ENCODE measurements at places on chromosomes 11 and 22.

GRCh38 chr11:87125257-87125656 lies 87.5 kb downstream of the TMEM135 start:
- no peak for DNase-seq

DNA sequence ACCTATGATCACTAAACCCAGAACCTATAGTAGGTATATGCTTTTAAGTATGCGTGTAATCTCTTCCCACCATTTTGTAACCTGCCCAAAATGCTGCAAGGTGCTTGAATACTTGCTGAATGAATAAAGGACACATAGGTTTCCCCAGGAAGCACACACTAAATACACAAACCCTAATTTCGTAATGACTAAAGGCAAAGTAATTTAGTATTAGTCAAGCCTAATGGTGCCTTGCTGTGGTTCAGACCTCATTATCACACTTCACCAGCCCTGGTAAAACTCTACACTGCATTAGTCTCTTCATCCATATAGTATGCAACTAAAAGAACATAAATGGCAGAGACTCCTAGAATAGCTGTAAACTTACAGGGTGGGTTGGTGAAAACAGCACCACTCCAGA lies 289.0 kb upstream of the PITPNB start:
- no peak for DNase-seq

- DNase-seq: no peak
These were observed 48.2 kb downstream of the RTN4R start for GRCh38 chr22:20219667-20220628.

GRCh38 chr11:24386546-24387397 lies 110.1 kb upstream of the LUZP2 start:
- DNase-seq: peak; percentile 2

DNA sequence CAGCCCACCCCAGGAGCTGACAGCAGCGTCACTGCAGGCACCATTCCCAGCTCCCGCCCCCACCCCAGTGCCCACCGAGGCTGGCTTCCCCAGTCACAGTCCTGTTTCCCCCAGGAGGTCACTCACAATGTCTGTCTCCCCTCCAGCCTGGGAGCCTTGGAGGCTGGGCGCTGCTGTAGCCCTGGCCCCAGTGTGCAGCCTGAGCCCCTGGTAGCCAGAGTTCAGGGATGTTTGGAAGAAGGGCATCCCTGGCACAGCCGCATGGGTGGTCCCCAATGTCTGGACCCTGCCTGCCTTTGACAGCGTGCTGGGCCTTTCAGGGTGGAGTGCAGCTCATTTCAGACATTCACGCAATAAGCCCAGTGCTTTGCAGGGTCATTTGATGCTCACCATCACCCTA lies 4.3 kb downstream of the CAPN5 start:
- no peak for DNase-seq

DNA sequence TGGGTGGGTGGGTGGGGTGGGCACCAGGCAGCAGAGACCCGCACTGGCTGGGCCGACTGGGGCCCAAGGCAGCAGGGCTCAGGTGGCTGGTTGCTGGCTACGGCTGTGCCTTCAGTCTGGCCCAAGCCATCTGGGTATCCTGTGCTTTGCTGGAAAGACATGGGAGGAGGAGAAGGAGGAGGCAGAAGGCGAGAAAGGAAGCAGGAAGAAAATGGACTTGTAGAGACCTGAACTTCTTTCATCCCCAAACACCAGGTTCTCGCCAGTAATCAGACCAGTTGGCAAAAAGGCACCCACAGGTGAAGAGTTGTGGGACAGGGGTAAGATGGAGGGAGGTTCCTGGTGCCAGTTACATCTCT lies 78.8 kb downstream of the IGLL1 start:
- DNase-seq: no peak

DNA sequence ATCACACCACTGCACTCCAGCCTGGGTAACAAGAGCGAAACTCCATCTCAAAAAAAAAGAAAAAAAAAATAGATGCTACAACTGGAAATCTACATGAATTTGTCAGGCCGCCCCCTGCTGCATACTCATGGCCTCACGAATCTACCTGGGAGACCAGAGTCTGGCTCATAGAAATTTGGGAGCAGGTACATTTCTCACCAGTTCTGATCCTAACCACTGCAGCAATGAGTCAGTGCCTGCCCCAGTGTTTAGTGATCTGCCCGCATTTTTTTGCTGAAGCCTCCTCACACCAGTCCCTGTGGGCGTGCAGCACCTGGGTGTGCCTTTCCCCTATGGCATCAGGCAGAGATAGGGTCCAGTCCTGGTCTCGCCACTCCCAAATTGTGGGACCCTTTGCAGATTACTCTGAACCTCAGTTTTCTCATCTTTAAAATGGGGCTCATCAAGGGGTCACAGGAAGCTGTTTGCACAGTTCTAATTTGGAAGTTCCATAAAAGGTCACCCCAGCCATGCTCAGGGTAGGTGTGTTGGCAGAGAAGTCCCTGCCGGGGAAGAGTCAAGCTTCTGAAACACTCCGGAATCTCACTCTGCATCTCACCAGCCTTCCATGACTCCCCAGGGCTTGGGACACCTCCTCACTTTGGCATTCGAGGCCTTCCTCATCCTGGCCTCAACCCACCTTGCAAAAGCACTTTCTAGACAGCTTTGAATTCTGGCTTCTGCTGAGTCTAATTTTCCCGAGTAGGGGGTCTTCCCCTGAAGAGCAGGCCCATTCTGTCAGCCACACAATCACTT lies 39.3 kb upstream of the LINC01488 start:
- no peak for DNase-seq
